Substantia nigra (tissue), 51 donors: ENCODE measurements at places on chromosomes 3 and 15.

DNA sequence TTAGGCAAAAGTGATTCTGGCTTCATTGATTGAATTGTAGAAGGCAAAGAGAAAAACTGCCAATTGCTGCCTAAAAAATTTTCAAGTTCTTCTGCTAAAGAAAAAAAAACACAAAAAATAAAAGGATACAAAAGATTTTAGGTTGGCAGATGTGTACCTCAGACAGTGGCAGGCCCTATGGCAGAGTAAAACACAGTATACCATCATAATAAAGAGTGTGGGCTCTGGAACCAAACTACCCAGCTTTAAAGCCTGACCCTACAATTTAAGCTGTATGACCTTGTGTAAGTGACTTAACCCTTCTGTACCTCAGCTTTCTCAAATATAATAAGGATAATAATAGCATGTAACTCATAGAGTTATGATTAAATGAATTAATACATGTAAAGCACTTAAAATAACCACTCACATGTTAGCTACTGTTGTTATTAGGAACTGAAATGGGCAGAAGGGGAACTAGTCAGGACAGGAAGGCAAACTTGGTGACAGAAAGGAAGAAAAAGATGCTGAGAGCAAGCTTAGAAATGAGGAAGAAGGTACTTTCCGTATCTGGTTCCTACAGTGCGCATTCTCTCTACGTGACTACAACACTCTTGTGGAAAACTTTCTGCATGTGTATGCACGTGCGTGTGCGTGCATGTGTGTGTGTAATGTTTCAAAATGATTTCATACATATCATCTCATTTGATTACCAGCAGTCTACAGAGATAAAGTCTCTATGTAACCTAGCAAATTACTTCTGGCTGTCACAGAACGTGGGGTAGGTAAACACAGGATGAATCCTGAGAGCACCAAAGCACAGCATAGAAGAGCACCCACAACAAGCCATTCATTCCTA lies 13.6 kb upstream of the GATM start:
- no peak for DNase-seq

DNA sequence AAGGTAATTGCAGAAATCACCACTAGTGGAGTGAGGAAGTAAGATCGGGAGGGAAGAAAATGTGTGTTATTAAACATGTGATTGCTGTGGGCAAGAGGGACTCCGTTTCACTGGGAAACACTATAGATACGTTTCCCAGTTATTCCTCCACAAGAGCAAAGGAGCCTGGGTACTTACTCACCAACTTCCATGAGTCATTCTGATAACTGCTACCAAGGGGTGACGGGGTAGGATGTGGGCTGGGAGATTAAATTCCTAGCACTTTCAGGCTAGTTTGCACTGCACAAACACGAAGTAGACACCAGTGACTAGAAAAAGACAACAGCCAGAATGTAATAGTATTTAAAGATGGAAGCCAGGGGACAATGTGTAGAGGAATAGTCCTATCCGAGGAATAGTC lies 812.9 kb upstream of the CFAP20DC start:
- no peak for DNase-seq

DNA sequence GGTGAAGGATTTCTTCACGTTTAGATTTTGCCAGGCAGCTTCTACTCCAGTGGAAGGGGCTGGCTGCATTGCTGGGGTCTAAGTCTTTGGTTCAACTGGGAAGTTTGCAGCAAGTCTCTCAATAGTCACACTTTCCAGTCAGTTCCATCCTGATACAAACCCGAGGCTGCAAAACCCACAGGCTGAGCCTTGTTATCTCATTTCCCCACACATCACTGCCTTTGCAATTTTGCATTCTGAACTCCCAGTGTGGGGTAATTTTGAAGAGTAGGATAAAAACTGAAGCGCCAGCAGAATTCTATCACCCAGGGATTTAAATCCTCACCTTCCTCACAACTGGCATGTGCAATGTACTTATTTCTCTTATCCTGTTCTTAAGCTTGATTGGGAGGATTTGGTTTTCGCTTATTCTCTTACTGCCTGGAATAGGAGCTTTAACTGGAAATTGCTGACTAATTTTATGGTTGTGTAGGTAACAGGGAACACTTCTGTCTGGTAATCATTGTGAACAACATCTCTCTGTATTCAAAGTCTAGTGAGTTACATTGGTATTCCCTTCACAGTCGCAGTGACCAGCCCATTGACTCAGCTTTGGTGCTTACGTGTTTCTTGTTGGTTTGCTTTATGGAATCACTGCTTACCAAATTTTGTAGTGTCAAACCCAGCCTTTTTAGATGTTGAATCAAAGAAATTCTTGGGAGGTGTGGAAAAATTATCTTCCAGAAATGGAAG lies 142.0 kb upstream of the TOPAZ1 start:
- DNase-seq = no peak

DNA sequence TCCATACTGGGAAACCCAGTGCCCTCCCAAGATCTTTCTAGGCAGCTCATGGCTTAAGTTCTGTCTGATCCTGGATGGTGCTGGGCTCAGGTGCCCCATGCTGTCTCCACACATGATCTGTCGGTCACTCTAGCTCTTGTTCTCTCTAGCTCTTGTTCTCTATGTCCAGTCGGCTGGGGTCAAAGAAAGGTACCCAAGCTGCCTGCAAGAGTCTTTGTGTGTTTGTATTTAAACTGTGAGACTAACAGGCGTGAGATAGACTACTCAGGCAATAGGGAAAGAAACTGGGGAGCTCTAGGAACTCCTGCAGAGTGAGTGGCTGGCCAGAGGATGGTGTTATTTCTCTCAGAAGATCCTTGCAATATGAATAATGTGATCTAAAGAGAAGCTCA lies 40.2 kb downstream of the GPR156 start:
- no peak for DNase-seq

DNA sequence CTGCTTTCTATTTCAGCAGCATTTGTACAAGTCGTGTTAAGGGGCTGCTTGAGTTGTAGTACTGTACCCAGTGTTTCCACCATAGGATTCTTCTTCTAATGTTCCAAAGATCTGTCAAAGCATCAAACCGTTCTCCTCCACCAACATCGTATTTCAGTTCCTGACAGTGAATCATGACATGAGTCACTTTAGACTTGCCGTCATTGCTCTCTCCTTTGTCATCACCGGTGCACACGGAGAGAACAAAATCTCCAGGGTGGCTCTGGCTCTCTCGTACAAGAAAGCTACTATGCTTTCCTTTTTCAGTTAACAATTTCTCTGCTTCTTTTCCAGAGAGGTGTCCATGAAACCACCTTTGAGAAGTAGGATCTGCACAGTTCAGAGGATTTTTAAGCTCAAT lies 270.9 kb upstream of the CCDC54 start:
- no peak for DNase-seq

DNA sequence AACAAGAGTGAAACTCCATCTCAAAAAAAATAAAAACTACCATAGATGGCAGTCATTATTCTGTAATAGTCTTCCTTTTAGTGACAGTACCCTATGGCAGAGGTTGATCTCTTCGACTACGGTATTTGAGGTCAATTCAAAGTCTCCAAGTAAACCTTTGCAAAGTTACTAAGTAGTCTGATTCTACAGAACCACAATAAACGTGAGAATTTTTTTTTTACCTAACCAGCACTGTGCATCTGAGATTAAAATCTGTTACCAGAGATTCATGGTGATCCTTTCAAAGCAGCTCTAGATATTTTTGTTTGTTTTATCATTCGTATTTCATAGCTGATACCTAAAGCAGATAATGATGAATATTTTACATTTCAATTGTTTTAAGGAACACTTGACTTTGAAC lies 86.6 kb upstream of the CHD2 start:
- no peak for DNase-seq

DNA sequence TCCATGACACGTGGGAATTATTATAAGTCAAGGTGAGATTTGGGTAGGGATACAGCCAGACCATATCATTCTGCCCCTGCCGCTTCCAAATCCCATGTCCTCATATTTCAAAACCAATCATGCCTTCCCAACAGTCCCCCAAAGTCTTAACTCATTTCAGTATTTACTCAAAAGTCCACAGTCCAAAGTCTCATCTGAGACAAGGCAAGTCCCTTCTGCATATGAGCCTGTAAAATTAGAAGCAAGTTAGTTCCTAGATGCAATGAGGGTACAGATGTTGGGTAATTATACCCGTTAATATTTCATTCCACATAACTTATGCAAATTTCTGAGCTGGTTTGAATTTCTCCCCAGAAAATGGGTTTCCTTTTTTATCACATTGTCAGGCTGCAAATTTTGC lies 47.7 kb downstream of the RNF111 start:
- no peak for DNase-seq

DNA sequence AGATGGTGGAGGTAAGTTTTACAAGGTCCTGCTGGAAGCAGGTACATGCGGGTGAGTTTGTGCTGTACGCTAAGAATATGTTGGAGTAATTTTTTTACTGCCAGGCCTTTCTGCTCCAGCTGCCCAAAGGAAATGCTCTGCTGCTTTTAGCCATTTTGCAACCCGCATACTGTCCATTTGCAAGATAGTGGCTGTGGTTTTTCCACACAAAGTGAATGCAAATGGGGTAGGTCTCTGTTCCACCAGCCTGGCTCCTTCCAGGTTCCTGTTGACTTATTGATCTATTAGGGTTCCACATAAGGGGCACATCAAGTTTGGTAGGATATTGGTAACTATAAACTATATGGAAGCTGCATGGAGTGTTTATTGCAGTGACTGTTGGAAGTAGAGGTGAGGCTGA lies 227.1 kb downstream of the SI start:
- no peak for DNase-seq

GRCh38 chr15:75350601-75351361 lies 3.9 kb downstream of the NEIL1 start:
- no peak for DNase-seq

GRCh38 chr15:79617071-79617470 lies 184.9 kb downstream of the MINAR1 start:
- DNase-seq = no peak

DNA sequence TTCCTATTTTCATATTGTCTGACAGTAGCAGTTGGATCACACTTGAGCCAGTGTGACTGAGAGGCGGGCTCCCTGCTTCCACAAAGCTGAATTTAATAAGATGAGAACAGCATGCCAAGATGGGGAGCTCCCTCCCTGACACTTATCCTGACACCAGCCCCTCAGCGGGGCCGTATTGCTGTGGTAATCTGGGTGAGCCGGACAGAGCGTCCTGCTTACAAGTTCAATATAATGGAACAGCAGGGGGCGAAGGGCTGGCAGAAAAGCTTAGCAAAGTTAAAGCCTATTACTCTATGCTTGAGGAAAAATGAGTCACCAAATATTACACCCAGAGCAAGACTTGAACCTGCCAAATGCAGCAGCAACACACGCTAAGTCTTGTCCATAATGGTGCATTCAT lies 163.8 kb upstream of the CMC1 start:
- no peak for DNase-seq

GRCh38 chr15:59274126-59274970 lies 67.7 kb downstream of the LDHAL6B start:
- no peak for DNase-seq

- DNase-seq = no peak
These were observed 95.8 kb upstream of the SLC25A36 start for GRCh38 chr3:140845882-140846281.

- no peak for DNase-seq
These were observed 660.8 kb downstream of the MECOM start for GRCh38 chr3:169002689-169003088.

DNA sequence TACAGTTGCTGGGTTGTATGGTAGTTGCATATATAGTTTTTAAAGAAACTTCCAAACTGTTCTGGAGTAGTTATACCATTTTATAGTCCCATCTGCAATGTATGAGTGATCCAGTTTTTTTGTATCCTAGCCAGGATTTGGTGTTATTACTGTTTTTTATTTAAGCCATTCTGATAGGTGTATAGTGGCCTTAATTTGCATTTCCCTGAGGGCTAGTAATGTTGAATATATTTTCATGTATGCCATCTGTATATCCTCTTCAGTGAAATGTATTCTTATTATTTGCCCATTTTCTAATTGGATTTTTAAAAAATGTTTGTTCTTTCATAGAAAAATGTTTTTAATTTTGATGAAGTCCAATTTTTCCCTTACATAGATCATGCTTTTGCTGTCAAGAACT lies 29.2 kb downstream of the PXK start:
- DNase-seq = no peak

DNA sequence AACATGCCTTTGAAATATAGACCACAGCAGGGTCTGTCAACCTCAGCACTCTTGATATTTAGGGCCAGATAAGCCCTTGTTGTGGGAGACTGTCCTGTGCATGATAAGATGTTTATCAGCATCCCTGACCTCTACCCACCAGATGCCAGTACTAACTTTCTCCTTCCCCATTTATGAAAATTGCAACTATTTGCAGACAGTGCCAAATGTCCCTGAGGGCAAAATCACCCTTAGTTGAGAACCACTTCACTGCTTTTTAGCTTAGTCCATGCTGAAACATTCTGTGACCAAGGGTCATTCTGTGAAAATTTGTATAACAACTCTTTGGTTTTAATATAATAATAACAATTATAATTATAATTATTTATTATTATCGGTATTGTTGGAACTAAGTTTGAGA lies 1032.4 kb downstream of the MCTP2 start:
- DNase-seq = no peak

GRCh38 chr15:69793781-69794451 lies 303.8 kb downstream of the TLE3 start:
- no peak for DNase-seq

GRCh38 chr15:34436956-34437442 lies 609 bp downstream of the GOLGA8A start:
- peak; percentile 26 for DNase-seq

GRCh38 chr3:182605882-182606611 lies 187.3 kb upstream of the ATP11B start:
- no peak for DNase-seq

DNA sequence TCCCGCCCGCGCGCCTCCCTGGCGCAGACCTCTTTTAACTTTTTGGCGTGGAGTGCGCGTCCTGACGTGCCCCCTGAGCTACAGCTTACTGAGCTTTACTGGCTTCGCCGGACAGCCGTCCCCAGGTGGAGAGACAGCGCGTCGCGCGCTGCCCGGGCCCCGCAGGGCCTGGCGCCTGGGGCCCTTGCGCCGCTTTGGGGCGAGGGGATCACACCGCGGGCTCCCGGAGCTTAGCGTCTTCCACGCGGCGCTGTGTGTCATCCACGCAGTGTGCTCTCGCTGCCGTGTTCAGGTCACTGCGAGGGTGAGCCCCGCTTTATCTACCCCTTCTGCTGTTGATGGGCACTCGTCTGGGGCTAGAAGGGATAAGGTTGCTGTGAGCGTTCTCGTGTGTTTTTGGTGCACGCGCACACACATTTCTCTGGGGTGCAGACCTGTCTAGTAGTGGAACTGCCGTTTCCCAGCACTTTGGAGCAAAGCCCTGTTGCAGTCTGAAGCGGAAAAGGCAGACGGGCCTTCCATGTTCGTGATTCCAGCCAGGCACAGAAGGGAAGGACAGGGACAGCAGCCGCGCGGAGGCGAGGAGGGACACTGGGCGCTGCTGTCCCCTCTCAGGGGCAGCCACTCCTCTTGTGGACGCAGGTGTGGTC lies 33.1 kb upstream of the ALDH1L1 start:
- DNase-seq = no peak

DNA sequence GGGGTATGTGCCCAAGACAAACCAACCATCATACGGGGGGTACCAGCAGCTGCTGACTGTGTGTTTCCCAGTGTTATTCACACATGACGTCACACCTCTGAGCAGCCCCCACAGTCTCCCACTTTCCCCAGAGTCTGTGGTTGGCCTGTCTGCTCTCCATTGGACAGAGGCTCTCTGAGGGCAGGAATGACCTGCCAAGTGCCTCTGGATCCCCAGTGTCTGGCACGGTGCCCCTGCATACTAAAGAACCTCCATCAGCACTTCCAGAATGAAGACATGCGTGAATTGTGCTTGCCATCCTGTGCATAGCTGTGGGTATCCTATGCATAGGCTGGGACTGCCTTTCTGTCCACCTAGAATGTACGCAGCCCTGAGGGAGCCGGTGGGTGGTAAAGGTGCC lies 3.5 kb upstream of the CCDC9B start:
- DNase-seq = no peak

- no peak for DNase-seq
These were observed 84.9 kb downstream of the SMAD6 start for GRCh38 chr15:66786708-66787488.
